ENCODE measurements at places on chromosomes 13 and 19.

DNA sequence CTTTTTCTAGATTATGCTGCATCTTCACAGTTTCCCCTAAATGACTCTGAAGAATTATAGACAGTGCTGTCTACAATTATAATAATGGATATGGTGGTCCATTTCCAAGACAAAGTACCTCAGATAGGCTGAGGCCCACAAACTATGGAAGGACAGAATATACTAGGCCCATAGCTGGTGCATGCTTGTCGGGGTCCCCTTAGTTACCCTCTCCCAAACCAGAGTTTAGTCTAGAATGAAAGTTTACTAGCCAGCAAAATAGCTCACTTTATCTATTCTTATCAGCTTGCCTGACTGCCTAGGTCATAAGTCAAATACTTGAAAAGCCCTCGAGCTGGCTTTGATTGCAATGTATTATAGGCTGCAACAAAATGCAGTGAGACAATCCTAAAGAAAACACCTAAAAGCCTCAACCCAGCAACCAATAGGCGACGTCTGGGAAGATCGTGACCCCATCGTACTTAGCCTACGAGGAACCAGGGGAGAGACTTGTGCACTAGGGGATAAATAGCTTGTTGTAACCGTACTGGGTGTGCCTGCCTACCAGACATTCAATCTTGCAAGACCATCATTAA is 785 bp upstream of the IGFL2 start:
- DNase-seq: no peak

DNA sequence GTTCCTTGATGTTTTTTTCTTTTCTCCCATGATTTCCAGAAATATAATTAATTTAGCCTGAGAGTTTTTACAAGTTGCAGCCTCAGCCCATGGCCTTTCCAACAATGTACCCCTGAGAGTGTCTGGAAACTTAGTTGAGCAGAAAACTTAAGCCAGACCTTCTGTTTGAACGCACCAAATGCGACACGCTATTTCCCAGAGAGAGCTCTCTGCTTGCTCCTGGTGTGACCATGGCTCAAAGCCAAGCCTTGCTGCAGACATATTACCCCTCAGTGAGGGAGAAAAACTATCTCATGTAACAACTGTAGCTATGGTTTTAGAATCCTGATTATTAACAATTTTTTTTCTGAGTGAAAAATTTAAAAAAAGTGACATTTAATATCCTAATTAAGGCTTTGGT is 1204.5 kb upstream of the SLC10A2 start:
- DNase-seq: no peak

DNA sequence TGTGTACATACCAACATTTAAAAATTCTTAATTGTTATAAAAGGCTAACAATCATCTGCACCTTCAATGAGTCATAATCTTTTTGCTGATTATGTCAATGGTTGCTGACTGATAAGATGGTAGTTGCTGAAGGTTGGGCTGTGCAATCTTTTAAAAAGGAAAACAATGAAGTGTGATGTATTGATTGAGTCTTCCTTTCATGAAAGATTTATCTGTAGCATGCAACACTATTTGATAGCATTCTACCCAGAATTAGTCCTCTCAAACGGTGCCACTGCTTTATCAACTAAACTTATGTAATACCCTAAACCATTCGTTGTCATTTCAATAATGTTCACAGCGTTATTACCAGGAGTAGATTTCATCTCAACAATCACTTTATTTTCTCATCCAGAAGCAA is 2360.6 kb downstream of the PCDH9 start:
- no peak for DNase-seq

DNA sequence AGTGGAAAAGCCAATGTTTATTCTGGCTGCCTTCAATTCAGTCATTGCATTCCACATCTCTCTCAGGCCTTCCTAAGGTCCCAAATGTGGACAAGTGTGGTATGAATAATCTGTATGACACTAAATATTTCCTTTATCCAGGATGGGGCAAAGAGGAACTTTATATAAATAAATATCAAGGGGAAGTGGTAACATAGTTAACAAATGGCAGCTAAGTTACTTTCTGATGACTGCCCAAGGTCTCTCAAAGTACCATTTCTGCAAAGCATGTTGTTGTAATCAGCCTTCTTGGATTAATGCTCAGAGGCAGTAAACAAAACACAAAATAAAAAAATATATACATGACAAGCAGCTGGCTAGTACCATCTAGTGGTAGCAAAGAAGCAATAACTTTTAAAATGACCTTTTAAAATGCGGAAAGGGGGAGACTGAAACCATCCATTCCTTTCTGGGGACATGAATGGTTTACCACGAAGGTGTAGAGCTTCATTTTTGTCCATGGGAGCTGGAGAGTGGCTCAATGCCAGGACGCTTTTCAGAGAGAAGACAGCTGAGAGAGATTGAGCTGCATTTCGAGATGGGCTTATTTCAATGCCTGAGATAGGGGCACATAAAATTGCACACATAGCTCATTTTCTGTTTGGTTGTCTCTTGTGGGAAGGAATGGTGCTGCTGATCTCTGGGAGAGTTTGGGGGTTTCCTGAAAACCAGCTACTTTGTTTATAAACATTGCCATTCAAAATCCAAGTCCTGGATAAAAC is 259.2 kb downstream of the RFC3 start:
- DNase-seq: no peak

- no peak for DNase-seq
Observed at GRCh38 chr13:33917190-33917589, 99.2 kb downstream of the RFC3 start.

DNA sequence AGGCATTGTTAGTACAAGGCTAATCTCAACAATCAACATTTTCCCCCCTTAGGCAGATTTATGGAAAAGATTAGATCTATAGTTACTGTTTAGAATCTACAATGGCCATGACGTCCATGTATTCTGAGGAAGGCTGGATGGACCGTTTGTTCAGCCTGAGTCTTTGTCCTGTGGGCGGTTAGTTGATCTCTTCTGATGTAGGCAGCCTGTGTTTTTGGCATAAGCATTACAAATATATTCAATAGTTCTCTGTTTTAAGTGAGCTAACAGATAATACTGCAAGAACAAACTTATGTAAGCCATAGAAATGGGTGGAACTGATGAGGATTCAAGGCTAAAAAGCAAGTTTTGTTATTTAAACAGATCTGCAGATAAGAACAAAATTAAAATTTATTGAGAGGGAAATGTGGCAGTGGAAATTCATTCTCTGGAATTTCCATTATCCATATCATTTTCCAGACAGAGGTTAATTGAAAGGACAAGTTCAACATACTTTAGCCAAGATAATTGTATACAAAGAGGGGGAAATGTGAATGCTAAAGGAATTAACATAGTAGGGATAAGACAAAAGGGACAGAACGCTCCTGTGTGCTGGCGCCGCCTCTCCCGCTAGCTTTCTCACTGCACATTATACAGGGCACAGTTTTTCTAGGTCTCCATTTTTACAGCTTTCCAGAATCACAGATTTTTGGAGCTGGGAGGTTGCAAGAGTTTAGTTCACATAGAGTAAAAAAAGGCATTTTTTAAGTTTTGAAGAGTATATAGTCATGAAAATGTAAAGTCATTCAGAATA is 48.6 kb downstream of the FAM124A start:
- no peak for DNase-seq

- DNase-seq: no peak
Observed at GRCh38 chr19:14411161-14411937, 7.8 kb downstream of the DDX39A start.

GRCh38 chr13:110303644-110304043 is 3.3 kb downstream of the COL4A1 start:
- no peak for DNase-seq

GRCh38 chr13:35025314-35025713 is 83.2 kb downstream of the NBEA start:
- no peak for DNase-seq

DNA sequence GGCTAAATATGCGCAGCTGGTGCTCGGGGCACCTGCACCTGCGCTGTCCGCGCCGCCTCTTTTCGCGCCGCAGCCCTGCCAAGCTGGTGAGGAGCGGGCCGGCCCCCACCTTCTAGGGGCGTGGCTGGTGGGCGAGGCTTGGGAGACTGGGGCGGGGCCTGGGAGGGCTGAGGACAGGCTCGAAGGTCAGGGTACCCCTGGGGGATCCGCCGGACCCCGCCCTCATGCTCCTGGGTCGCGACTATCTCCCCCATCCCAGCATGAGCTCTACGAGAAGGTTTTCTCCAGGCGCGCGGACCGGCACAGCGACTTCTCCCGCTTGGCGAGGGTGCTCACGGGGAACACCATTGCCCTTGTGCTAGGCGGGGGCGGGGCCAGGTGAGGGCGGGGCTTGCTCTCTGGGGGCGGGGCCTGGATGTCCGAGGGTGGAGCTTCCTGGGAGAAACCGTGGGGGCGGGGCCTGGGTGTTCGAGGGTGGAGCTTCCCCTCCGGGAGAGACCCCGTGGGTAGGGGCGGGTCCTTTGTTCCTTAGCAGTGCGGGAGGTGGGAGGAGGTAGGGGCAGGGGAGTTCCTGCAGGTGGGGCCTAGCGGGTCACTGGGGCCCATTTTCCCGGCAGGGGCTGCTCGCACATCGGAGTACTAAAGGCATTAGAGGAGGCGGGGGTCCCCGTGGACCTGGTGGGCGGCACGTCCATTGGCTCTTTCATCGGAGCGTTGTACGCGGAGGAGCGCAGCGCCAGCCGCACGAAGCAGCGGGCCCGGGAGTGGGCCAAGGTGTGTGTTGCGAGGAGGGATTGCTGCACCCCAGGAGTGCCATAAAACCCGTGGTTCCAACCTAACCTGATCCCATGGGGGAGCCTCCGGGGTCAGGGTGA is 19.7 kb downstream of the PNPLA6 start:
- DNase-seq: no peak

GRCh38 chr13:95113601-95114000 is 187.7 kb downstream of the ABCC4 start:
- DNase-seq: no peak

GRCh38 chr19:19103167-19103566 is 35.1 kb downstream of the TMEM161A start:
- no peak for DNase-seq

GRCh38 chr13:25217023-25217885 is 45.2 kb upstream of the AMER2 start:
- no peak for DNase-seq

DNA sequence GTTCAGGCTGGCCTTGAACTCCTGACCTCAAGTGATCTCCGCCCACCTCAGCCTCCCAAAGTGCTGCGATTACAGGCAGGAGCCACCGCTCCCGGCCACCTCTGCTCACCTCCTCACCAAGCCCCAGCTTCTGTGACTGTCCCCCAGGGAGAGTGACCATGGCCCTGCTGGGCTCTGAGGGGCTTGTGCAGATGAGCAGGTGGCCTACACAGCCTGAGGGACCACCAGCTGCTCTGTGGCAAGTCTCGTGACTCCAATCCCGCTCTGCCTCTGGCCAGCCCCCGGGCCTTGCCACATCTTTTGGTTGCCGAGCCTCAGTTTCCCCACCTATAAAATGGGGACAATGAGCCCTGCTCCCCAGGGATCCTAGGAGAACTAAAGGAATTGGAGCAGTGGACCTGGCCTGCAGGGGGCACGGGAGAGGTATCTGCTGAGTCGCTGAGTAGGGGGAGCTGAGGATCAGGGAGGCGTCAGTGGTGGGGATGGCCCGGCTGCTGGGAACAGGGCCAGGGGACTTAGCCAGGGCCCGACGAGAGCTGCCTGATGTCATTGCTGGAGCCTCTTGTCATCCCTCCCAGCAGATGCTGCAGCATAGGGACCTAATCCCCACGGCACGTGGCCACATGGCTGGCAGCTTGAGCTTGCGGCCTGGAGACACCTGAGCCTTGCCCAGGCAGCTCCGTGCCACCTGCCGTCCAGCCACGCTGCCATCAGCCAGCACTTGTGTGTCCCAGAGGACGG is 74.7 kb downstream of the GADD45B start:
- no peak for DNase-seq

- no peak for DNase-seq
Observed at GRCh38 chr19:44757057-44757734, 8.7 kb downstream of the BCL3 start.

GRCh38 chr19:49894879-49895565 is 1.7 kb downstream of the IL4I1 start:
- DNase-seq: no peak

DNA sequence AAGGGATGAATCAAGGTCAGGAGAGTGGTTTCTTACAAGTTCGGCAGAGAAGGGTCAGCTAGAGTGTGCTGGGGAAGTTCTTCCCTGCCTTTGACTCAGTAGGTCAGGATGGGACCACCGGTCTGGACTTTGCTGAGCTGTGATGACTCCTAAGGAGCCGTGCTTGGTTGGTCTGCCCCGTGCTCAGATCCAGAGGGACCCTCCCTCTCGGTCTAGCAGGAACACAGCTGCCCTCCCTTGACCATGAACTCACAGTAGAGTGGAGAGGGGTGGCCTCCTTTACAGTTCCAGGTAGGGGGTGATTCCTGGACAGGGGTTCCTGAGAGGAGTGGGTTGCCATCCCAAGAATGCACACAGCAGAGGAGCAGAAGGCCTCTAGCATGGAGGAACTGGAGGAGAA is 4.3 kb downstream of the RPS19 start:
- no peak for DNase-seq

GRCh38 chr19:44742330-44743061 is 6.0 kb upstream of the BCL3 start:
- no peak for DNase-seq

GRCh38 chr13:91072486-91072885 is 275.0 kb upstream of the MIR17HG start:
- no peak for DNase-seq

DNA sequence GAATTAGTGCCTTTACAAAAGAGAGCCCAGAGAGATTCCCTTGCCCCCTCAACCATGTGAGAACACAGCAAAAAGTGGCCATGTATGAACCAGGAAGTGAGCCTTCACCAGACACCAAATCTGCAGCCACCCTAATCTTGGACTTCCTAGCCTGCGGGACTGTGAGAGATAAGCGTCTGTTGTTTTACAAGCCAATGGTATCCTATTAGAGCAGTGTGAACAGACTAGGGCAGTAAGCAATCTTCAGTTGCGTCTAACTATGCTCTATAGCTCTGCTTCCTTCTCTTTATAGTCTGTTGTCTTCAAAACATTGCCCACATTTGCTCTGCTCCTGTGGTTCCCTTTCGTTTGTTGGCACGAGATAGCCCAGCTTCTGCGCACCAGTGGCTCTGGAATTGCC is 109.5 kb upstream of the FNDC3A start:
- DNase-seq: no peak

GRCh38 chr19:38946229-38947010 is 15.7 kb downstream of the MRPS12 start:
- DNase-seq: no peak

- no peak for DNase-seq
Observed at GRCh38 chr13:95678967-95679366, 2.0 kb downstream of the DNAJC3 start.

- peak; percentile 65 for DNase-seq
Observed at GRCh38 chr19:18520848-18521691, 800 bp downstream of the ELL start.

- DNase-seq: no peak
Observed at GRCh38 chr19:1364070-1364704, 19.5 kb upstream of the NDUFS7 start.

Measured in GM06990 (cell line).